Lung (tissue), 17 donors: ENCODE measurements at places on chromosomes 7 and 10.
A peak's percentile ranks its signal among the peaks of the same experiment; 100 is the strongest.

GRCh38 chr7:7099584-7100014 lies 82.7 kb upstream of the C1GALT1 start:
- peak; percentile 82 for DNase-seq

DNA sequence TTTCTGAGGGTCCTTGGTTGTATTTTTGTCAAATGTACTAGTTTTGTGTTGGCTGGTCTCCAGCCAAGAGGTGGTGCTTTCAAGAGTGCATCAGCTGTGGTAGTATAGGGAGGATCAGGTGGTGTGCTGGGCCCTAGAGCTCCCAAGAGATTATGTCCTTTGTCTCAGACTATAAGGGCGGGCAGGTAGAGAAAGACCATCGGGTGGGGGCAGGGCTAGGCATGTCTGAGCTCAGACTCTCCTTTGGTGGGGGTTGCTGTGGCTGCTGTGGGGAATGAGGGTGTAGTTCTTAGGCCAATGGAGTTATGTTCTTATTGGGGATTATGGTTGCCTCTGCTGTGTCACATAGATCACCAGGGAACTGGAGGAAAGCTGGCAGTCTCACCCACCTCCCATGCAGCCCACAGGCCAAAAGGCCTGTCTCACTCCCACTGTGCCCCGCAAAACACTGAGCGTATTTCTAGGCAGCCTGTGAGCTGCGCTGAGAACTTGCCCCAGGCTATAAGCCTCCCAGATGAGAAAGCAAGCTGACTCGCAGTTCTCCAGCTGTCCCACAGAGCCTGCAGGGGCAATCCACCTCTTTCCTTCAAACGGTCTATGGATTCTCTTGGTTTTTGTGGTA lies 1066.7 kb downstream of the GRM8 start:
- no peak for DNase-seq

DNA sequence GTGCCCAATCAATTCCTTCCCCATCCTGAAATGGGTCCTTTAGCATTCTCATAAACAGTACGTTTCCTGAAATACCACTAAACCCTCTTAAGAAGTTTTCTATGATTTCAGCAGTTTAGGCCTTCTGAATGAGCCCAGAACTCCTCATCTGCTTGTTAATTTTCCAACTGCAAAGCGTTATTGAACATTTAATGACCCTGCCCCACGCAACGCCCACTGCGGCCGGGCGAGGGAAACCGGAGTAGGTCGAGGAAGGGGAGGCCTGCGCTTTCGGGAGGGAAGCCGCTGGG lies 608 bp upstream of the UBN2 start:
- no peak for DNase-seq

- DNase-seq: peak; percentile 83
Observed at GRCh38 chr7:128387216-128388144, 22.3 kb downstream of the IMPDH1 start.

DNA sequence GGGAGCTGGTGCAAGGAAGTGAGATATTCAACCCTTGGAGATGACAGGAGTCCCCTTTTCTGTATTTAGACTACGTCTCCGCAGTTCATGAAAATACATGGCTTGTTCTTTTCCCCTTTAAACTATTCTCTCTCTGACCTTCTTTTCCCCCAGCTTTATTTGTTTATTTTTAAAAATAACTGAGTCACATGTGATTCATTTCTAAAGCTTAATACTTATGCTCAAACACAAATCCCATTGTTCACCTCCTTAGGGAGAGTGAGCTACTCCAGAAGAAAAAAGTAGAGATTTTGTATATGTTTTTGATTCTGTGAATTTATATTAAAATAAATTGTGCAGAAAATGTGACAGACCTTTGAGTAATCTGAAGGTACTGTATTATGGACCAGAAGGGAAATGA lies 35.9 kb upstream of the FZD1 start:
- DNase-seq: no peak

GRCh38 chr7:112386619-112387018 lies 63.6 kb upstream of the IFRD1 start:
- no peak for DNase-seq

GRCh38 chr10:120540486-120540885 lies 83.5 kb downstream of the PLPP4 start:
- no peak for DNase-seq

GRCh38 chr7:77783111-77783510 lies 15.1 kb downstream of the TMEM60 start:
- no peak for DNase-seq

DNA sequence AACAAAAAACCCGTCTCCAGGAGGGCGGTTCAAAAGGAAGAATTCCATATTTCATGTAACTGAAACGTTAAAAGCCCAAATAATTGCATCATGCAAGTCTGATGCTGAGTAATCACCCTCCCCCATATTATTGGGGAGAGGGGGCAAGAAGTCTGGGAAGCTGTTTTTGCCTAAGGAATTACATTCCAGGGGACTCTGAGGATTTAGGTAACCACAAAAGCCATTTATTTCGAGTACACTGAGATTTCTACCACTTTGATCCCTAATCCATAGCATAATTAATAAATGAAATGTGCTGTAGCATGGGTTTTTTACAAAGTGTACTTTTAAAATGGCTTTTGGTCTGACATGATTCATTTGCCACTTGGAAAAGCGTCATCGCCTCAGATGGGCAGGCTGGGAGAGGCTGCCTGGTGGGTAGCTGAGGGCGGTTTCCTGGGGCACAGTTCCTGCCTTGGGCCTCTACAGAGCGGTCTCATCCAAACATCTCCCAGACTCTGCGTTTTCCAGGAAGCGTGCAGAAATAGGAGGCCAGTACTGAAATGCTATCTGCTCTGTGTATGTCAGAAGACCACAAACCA lies 106.5 kb downstream of the TCF7L2 start:
- DNase-seq: no peak

- peak; percentile 49 for DNase-seq
Observed at GRCh38 chr10:112958275-112958995, 8.4 kb downstream of the TCF7L2 start.

DNA sequence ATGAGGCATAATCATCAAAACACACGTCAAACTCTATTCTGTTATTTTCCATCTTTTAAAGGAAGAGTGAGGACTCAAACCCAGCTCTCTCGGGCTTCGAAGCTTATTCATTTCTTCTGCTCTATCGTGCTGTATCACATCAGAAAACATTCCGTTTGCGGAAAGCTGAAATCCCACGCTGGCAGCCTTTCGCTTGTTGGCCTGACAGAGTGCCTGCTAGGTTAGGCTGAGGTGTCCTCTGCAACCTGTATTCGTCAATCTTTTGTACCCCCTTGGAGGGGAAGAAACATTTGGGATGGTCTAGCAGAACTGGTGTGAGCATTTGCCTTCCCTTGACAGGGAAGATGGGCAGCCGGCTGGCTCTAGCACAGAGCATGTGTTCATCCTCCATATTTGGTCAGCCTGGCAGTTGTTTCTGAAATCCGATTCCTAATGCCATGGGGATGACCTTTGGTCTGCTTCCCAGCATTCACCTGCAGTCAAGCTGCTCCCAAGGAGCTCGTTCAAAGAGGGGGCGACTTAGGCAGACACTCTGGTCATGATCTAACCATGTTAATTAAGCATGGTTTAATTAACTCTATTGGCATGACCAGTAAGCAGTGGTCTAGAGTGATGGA lies 55.2 kb downstream of the TACC2 start:
- peak; percentile 65 for DNase-seq

GRCh38 chr10:95606922-95607321 lies 45.8 kb upstream of the SORBS1 start:
- no peak for DNase-seq

GRCh38 chr10:12471135-12471534 lies 121.8 kb downstream of the CAMK1D start:
- no peak for DNase-seq

DNA sequence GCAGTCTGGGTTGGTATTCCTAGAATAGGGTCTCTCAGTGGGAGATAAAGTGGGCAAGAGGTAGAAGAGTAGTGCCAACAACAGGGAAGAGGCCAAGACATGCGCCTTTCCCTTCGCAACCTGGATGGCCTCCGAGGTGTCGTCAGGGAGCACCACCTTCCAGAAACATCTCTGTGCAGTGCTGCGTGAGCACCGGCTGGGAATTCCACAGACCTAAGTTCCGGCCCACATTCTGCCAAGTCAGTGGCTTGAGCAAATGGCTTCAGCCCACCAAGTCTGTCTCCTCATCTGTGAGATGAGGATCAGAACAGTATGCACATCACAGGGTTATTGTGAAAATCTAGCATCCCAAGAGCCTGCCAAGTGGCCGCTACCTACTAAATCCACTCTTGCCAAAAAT lies 40.6 kb downstream of the CCDC3 start:
- no peak for DNase-seq

DNA sequence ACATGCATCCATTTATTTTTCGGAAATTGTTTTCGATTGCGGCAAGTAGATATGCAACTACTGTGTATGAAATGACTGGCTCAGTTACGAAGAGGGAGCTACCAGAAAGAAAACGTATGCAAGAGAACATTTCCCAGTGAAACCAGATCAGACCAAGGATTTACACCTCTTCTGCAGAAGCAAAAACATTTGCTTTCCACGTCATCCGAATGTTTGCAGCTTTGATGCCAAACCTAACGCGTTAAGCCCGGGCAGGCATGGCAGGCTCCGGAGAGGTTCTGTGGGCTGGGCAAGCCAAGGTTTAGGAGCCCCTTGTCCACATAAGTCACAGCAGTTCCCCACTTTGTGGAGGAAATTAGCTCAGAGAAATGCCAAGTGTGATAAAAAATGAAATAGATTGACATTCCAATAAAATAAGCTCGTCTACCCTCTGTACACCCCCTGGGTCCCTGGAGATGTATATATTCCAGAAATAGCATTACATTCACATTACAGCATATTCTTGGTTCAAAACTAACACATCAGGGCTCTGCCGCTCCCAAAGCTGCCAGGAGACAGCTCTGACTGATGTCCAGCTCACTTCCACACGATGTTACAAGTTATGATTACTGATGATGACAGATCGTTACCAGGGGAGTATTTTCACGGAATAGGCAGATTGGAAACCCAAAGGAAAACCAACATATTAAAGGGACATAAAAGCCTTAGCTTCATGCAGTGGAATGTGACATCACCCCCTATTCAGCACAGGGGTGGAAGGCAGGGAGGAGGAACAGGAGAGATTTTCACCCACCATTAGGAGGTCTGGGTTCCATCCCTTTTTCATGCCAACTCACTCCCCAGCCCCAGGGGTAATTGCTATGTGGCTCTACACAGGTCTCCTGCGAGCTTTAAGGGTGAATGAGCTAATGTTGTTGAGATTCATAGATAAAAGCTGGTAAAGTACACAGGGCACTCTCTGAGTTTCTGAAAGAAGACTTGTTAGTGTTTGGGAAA lies 81.5 kb downstream of the LYZL1 start:
- no peak for DNase-seq

- DNase-seq: no peak
Observed at GRCh38 chr10:10259013-10259412, 758.7 kb upstream of the CELF2 start.

DNA sequence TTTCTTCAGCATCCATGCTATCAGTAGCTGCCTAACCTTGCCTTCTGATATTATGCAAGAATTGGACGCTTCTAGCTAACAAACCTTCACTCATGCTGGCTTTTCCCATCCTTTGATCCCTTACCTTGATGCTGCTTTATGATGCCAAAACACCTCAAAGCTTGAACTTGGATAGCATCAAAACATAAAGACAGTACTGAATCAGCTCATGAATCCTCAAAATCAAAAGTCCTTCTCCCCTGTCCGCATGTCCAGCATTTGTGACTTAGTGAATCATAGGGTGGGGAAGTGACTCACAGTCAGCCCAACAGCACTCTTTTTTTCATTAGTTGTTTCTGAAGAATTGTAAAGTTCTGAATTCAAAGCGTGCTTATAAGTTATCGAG lies 89.5 kb upstream of the PIK3CG start:
- no peak for DNase-seq

GRCh38 chr7:121331574-121331973 lies 2.8 kb downstream of the WNT16 start:
- no peak for DNase-seq

DNA sequence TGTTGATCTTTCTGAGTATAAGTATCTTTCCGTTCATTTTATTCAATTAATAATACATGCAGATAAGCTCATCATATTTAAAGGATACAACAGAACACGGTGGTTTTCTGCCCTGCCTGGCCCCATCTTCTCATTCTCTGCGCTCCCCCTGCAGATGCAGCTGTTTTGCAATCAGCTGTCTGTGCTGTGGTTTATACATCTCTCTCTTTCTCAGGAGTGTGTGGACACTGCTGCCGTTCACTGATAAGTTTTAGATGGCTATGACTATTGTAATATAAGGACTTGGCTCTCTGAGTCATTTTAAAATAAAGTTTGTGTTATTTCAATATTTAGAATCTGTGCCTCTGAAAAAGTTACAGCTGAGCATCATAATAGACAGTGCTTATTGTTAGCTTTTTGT lies 54.5 kb downstream of the CUL1 start:
- no peak for DNase-seq

DNA sequence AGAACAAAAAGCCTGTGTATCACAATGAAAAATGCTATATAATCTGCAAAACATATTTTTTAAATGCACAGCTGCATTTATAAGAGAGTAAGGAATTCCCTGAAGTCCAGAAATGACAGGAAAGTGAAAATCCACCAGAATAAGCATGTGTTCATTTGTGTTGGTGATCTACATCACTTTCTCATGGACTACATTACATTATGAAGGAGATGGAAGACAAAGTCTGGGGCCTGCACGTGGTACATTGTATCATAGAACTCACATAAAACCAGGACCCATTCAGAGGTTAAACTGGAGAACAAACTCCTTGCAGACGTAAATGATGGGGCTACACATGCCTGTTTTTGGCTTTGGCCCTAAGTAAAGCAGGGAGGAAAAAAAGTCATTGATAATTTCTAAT lies 16.4 kb downstream of the IFIT3 start:
- DNase-seq: no peak

GRCh38 chr10:92740762-92741161 lies 51.0 kb downstream of the HHEX start:
- DNase-seq: no peak

DNA sequence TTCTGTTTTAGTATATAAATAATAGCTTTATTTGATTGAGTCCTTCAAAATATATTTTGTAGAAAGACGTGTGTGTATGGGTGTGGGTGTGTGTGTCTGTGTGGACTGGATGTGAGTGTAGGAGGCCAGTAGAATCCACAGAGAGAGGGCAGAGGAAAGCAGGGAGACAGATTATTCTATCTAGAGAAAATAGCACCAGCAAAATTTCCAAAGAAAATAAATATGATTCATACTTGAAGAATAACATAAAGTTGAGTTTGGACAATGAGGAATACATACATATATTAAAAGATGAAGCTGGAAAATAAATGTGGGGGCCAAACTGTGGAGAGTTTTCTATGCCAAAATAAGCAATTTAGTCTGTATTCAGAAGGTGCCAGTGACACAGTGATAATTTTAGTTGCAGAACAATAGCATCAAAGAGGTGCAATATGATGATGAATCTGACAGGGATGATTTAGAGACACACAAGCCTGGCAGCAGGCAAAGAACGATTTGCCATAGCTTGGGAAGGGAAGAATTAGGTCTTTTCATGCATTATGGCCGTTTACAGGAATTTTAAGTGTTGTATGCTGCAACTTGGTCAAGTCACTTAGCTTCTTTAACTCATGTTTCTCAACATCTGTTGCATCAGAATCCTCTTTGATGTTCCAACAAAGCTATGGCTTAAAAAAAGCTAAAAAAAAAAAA lies 121.3 kb downstream of the SEMA3A start:
- DNase-seq: peak; percentile 60

GRCh38 chr10:63120554-63120953 lies 12.6 kb upstream of the NRBF2 start:
- DNase-seq: peak; percentile 67

- DNase-seq: peak; percentile 45
Observed at GRCh38 chr7:5452937-5453540, 29.4 kb upstream of the TNRC18 start.
